Activated T-cell treated with anti-CD3 and anti-CD28 coated beads, Interleukin-2, amount 50 U/mL, for 48 hours (primary cell): ENCODE measurements at places on chromosomes 1 and 21.
A peak's percentile ranks its signal among the peaks of the same experiment; 100 is the strongest.

DNA sequence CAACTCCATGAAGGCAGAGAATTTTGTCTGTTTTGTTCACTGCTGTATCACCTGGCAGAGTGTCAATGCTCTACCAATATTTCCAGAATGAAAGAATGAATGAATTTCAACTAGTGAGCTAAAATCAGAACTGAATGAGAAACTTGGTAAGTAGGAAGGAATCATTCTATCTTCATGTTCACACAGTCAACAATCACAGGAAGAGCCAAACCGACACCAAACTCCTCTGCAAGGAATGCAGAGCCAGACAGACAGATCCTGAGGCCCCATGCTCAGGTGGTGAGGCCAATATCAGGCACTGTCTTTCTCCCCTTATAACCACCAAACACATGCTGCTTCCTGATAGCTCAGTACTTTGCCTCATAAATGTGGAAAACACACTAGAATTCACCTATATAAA is 139.1 kb downstream of the SLC45A1 start:
- DNase-seq = no peak

GRCh38 chr1:15882665-15883064 is 35.2 kb downstream of the SPEN start:
- no peak for DNase-seq

- no peak for DNase-seq
Observed at GRCh38 chr1:76491737-76492136, 375.5 kb upstream of the ST6GALNAC5 start.

- no peak for DNase-seq
Observed at GRCh38 chr1:190429141-190429540, 48.5 kb downstream of the BRINP3 start.

GRCh38 chr1:7535016-7535415 is 236.1 kb upstream of the VAMP3 start:
- DNase-seq = no peak

GRCh38 chr1:23514111-23514679 is 16.8 kb downstream of the E2F2 start:
- no peak for DNase-seq

DNA sequence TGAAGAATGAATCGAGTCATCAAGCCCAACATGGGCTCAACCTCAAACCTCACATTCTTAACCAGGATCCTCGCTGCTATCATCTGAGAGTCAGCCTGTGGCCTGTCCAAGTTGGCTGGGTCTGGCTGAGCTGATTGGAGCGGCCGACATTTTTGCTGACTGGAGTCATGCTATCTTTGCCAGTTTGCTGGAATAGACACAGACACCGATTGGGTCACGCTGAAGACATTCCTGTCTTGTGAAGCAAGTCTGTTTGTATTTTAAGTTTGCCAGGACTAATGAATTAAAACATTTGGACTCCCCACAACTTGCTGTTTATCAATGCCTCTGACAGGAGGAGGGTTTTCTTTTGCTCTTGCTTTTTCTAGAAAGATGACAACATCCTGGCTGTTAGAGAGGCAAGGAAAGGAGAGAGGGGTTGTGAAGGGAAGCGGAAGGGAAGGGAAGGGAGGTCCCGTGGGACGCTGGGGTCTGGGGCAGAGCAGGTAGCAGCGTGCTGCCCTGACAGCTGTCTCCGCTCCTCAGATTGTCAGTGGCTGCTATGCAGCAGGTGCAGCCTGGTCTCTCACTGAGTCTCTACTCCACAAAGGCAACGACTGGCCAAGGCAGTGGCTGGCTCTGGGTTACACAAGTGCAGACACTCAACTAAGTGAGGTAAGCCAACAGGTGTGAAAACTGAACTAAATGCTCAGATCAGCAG is at the start of gene MAP3K7CL:
Gene MAP3K7CL (plus strand): TSS at position 375 of the 700 bp plus-strand sequence. CDS start 2,701 bp downstream, outside the sequence.
- DNase-seq = no peak

GRCh38 chr21:39452207-39452969 is 618 bp downstream of the SH3BGR start:
- no peak for DNase-seq

DNA sequence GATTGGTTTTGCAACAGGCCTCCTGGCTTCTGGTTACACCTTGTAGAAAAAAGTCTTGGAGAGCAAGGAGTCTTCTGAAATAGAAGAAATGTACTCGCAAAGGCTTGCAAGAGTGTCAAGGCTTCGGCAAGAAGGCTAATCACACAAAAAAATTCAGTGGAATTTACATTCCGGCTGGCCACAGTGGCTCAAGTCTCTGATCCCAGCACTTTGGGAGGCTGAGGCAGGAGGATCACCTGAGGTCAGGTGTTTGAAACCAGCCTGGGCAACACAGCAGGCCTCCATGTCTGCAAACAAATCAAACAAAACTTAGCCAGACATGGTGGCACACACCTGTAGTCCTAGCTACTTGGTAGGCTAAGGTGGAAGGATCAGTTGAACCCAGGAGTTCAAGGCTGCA is 7.7 kb upstream of the DOP1B start:
- DNase-seq = no peak

- no peak for DNase-seq
Observed at GRCh38 chr1:202063093-202063492, 52.7 kb downstream of the ELF3 start.

- peak; percentile 65 for DNase-seq
Observed at GRCh38 chr1:116754198-116754977, at the start of gene CD2. CD2 (plus strand) TSS chr1:116754430; CDS start chr1:116754493, 63 bp downstream.

- DNase-seq = peak; percentile 38
Observed at GRCh38 chr21:24290151-24290833, 1317.0 kb downstream of the MRPL39 start.

- no peak for DNase-seq
Observed at GRCh38 chr1:27529704-27530018, 39.7 kb upstream of the WASF2 start.

- DNase-seq = peak; percentile 24
Observed at GRCh38 chr1:7781923-7782495, 2.1 kb upstream of the PER3 start.

- no peak for DNase-seq
Observed at GRCh38 chr1:243475966-243476365, 220.1 kb downstream of the SDCCAG8 start.

DNA sequence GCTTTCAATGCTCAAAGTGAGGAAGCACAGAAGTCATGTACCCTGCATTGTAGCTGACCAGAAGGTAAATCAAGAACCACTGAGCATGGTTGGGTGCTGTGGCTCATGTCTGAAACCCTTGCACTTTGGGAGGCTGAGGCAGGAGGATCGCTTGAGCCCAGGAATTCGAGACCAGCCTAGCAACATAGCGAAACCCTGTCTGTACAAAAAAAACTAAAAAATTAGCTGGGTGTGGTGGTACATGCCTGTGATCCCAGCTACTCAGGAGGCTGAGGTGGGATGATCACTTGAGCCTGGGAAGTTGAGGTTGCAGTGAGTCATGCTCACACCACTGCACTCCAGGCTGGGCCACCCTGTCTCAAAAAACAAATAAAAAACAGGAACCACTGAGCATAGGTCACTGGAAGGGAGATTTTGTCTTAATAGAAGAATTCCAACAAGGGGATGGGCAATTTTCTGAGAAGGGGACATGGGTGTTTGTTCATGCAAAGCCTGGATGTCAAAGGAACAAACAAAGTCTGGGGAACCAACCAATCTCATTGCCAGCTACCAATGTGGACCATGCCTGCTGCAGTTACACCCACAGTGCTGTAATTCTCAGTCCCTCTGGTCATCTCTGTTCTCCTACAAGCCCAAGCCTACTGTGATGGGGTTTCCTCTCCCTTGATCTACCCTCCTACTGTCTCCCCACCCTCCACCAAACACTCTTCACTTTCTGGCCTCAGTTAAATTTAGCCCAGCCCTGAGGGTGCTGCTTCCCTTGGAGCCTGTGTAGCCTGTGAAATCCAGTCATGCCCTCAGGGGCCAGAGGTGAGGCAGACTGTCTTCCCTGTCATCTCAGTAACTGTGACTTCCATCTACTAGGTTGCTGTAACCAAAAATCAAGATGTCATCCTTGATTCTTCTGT is 47.9 kb downstream of the ELF3 start:
- DNase-seq = no peak

DNA sequence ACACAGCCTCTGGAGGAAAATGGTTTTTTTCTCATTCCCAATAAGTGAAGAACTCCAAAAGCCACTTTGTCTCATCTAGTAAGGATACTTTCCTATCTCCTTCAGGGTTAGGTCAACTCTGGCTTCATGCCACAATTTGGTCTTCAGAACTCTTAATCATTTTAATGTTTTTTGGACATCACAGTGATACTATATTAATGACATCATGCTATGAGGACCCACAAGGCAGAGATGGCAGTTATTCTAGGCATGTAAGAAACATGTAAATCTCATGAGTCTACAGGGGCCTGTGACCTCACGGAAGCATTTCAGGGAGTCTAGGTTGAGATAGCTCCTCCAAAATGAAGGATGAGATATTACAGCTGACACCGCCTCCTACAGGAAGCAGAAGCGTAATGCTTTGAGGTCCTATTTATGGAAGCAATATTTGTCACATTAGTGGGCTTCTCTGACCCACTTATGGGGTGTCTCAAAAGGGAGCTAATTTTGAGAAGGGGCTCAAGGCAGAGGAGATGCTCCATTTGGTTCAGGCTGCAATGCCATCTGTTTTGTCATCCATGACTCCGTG is 5.0 kb upstream of the GPR137B start:
- DNase-seq = no peak

GRCh38 chr1:109739738-109740614 is 862 bp downstream of the GSTM3 start:
- DNase-seq = peak; percentile 89

GRCh38 chr1:82517586-82517985 is 716.9 kb downstream of the ADGRL2 start:
- no peak for DNase-seq

GRCh38 chr1:24349891-24350290 is 30.7 kb downstream of the GRHL3 start:
- peak; percentile 34 for DNase-seq

DNA sequence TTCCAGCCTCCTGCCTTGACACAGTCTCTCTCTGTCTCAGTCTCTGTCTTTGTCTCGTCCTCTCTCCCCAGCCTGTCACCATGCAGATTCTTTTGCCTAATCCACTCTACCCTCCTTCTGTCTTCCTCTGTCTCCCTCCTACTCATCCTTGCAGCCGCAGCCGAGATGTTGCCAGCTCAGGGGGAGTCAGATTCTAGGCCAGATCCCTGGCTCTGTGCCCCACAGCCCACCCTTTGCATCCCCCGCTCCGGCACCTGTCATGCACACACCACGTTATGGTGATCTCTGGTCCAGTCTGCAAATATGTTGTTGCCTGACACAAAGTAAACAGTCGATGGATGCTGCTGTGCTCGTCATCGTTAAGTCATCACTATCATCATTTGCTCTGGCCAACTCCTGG is 35.5 kb upstream of the IGSF21 start:
- no peak for DNase-seq

DNA sequence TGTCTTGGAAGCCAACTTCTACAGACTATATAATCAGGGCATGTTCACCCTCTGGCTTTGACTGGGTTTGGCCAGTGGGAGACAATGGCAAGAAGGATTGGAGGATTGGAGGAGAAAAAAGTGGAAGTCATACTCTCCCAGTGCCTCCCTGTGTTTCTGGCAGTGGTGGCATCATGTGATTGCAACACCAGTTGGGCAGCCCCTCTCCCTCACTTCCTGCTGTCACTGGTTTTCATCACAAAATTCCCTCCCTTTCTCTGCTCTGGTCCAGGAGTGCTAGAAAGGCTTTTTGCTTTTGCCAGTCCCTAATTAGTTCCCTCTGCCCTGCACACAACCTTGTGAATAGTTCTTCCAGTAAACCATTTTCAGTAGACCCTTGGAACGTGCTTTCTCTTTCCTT is 3.7 kb upstream of the QSOX1 start:
- no peak for DNase-seq

- DNase-seq = no peak
Observed at GRCh38 chr1:151846062-151846568, 6.5 kb upstream of the C2CD4D start.

DNA sequence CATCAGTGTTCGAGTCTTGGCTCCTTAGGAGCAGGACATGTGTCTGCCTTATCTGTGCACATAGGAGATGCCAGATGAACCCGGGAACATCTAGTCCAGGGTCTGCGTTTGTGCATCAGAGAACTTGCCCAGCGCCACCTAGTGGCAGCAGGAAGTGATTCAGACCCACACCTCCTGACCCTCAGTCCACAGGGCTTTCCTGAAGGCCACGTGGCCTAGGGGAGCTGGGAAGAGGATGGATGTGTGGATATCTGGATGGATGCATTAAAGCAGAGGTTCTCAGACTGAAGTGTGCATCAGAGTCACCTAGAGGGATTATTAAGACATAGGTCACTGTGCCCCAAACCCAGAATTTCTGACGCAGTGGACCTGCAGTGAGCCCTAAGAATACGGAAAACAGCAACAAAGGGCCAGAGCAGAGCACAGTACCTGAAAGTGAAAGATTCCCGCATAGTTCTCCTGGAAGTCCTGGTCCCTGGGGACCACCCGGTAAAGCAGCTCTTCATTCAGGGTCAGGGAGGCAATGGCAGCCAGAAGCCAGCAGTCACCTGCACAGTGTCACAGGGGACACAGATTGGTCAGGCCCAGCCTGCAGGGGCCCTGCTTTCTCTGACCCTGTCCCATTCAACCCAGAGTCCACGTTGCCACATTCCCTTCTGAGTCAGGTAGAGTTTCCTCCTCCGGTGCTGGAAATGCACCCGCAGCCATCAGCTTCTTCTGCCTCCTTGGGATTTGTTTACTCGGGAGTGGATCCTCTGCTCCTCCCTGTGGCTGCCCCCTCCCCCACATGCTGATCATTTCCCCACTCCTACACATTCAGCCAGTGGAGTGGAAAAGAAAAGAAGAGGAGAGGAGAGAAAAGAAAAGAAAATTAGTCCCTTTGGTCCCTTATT is 37.0 kb downstream of the CAPN8 start:
- DNase-seq = peak; percentile 63

GRCh38 chr1:81034291-81034690 is 766.4 kb upstream of the ADGRL2 start:
- DNase-seq = no peak

GRCh38 chr1:54406339-54407153 is at the start of gene SSBP3:
SSBP3 (minus strand) TSS chr1:54406394.
- DNase-seq = peak; percentile 95

DNA sequence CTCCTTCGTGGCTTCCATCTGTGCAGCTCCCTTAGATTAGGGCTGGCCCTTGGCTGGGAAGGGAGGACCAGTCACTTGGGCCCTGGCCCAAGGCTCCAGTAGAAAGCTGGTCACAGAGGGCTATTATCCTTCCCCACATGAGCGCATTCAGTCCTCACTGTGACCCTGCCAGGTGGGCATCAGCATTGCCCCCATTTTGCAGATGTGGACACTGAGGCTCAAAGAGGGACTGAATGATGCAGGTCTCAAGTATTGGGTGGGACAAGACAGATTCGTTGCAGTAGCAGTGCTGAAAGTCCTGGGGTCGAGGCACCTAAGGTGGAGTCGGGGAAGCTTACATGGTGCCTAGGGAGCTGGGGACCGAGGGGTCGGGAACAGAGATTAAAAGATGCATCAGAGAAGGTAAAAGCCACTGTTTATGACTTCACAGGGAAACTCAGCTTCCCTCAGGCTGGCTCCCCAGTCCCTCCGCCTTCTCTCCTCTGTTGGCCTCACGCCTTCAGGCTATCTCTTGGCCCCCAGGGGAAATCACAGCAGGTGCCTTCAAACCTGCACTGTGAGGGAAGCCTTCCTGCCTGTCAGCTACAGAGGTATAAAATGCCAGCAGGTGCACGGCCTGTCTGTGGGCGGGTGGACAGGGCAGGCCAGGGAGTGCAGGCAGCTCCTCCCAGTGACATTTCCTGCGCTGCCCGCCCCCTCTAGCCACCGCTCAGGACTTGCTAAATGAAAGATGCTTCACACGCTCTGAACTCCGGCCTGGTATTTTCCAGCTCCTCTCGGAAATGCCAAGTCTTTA is 178.4 kb downstream of the GRIK3 start:
- DNase-seq = no peak

GRCh38 chr1:27772036-27772931 is 735 bp upstream of the STX12 start:
- no peak for DNase-seq
